ENCODE measurements at places on chromosomes 4 and X.

DNA sequence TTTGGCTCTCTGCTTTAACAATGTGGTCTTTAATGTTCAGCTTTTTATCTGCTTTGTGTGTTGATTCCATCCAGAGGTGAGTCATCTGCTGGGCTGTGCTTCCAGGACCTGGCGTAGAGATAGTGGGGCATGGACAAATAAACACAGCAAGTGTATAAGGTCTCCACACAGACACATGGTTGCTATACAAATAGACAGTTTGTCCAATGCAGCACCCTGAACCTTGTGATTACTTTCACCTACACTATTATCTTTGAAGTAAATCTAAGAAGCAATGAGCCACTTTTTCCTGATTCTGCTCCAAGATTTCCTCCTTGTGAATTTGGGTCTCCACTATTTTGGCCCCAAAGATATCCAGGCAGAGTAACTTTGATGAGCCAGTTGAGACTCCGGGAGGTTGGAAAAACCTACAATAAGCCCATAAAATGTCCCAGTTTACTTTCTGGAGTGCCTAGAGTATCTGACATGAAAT, 12.1 kb downstream of the PPARGC1A start:
- no peak for DNase-seq

DNA sequence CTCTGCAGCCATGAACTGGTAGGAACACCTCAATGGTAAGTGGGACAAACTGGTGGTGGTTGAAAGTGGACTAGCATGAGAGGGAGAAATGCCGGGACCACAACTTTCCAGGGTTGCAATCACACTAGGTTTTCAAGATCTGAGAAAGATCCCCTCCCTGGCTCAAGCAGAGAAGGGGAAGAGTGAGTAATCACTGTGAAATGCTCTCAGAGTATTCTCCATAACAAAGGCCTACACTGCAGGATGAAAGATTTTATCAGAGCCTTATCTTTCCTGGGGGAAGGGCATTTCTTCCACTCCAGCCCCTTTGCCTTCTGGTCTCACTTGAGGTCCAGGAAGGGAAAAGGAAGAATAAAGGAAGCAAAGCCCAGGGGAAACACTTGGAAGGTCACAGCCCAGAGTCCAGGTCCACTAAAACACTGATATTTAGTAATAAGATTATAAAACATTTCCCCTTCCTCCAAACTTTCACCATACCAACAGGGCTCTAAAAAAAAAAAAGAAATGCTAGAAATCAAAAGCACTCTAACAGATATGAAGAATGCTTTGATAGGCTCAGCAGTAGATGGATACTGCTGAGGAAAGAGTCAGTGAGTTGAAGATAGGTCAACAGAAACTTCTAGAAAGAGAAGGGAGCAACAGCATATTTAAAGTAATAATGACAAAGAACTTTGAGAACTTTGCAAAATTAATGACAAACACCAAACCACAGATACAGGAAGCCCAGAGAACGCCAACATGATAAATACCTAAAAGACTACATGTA, 95.9 kb downstream of the WDFY3 start:
- no peak for DNase-seq

- DNase-seq, result no peak
Observed at GRCh38 chr4:182280436-182281111, 37.4 kb downstream of the TENM3 start.

- no peak for DNase-seq
Observed at GRCh38 chr4:39061457-39061856, 575 bp upstream of the KLHL5 start.

GRCh38 chrX:136019226-136019625, 34.0 kb downstream of the SLC9A6 start:
- no peak for DNase-seq

Measured in left kidney (tissue), 8 donors.